ENCODE measurements at places on chromosomes 2 and 18. TPM values are rescaled to one million over a fixed set of nuclear protein-coding genes. Genes with fewer than 3 reads are reported as not detected.

DNA sequence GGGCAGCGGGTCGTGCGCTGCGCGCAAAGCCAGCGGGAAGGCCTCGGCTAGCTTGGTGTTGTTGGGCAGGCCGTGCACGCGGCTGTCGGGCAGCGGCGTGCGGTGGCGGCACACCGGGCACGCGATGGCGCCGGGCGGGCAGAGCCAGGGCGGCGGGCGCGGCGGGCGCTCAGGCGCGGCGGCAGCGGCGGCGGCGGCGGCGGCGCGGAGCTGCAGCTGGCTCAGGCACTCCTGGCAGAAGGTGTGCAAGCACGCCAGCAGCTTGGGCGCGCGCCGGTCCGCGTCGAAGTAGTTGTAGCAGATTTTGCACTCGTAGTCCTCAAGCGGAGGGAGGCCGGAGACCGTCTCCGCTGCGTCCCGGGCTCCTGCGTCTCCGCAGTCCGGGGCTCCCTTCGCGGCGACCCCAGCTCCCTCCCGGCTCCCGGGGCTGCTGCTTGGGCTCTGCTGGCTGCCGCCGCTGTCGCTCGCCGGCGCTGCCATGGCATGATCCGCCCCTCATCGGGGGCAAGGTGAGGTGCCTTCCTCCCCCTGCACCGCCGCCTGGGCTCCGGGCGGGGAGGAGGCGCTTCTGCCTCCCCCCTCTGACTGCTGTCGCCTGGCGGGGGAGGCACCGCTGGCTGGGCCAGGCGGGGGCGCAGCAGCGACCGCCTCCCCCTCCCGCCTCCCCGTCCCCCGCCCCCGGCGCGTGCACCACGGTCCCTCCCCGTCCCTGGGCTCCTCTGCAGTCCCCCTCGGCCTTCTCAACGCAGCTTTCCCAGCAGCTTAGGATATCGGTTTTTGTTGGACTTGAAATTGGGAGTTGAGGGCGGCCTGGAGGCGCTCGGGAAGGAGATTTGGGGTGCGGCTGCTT lies 21.0 kb upstream of the PAX3 start:
- peak; percentile 40 for DNase-seq

- DNase-seq, result no peak
Observed at GRCh38 chr18:35515460-35516130, 17.8 kb upstream of the INO80C start.

DNA sequence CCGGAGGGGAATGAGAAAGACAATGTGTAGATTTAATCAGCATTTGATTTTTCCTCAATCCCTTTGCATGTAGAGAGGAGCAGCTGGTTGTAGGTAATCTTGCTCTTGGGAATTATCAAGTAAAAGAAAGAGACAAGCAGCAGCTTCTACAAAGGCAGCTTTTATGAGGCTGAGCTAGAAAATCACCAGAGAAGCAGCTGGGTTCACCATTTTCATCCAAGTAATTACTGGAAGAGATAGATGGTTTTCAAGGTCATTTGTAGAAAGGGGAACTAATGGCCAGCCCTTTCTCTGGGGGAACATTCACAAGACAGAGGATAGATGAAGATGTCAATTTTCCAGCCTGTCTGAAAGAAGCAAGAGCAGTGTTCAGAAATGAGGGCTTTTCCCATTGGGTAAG lies 113.0 kb downstream of the RND3 start:
- DNase-seq, result no peak

- DNase-seq, result no peak
Observed at GRCh38 chr2:240603081-240603835, 16.7 kb downstream of the CAPN10 start.

DNA sequence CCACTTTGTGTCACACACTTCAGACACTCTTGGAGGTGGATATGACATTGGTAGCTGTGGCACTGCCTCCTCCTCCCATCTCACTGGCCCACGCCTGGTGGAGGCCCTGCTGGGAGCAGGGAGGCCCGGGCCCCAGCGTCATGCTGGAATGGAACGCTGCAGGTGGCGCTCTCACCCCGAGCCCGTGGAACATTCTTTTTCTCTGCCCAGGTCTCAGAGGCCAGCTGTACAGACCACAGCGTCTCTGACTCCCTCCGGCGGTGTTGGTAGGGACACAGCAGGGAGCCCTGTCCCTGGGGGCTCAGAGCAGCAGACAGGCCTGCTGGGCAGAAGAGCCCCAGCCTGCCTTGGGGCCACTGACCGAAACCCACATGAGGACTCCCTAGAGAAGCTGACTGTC lies 218.1 kb downstream of the TWIST2 start:
- DNase-seq, result no peak

DNA sequence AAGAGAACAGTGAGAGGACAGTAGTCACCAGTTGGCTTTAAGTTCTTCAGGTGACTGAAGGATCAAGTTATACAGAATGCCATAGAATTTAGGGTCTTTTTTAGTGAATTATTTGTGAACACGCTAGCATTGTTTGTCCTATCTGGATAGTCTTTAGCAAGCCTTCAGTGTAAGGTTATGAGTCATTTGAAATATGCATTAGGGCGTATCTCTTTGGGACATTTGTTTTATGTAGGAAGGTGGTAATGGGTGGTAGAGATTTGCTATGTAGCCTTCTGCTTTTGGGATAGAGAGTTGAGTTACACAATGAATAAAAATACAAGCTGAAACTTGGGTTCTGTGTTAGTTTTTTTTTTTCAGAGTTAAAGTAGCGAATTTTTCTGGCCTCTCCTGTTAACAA lies 13.0 kb downstream of the ACTR2 start:
- DNase-seq, result no peak

DNA sequence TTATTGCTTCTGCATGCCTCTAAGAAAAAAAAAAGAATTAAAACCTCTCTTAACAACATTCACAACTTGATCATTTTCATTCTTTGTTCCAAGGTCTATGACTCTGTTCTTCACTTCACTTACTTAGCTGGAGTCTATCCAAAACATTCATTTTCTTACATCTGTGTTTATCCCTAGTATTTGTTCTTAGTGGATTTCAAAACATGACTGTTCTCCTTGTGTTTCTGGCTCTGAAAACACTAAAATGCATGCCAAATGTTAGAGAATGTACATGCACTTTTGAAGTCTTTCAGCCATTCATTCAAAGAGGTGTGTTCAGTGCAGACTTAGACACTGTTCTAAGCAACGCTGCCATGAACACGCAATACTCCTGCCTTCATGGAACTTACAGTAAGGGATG lies 138.8 kb downstream of the CNTNAP5 start:
- no peak for DNase-seq

DNA sequence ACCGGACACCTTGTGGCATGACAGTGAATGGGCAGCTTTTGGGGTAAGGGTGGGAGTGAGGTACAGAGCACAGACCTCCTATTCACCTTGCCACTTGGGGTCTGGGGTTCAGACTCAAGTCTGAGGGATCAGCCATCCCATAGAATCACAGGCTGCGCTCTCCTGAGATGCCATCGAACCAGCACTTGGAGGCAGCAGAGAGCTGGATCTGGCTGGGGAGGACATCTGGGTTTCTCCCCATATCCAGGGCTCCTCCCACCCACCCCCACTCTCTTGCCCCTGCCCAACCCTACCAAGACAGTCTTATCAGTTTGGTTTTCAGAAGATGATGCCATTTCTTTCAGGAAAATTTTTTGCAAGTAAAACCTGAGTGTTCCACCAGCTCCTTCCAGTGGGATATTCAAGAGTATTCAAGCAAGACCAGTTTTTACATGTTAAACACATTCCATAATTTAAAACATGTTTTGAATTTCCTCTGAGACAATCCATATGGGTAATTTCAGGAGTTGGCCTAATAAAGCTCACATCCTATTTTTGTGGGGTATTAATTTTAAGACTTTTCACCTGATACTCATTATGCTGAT lies 29.2 kb upstream of the TEX44 start:
- DNase-seq, result peak; percentile 71

DNA sequence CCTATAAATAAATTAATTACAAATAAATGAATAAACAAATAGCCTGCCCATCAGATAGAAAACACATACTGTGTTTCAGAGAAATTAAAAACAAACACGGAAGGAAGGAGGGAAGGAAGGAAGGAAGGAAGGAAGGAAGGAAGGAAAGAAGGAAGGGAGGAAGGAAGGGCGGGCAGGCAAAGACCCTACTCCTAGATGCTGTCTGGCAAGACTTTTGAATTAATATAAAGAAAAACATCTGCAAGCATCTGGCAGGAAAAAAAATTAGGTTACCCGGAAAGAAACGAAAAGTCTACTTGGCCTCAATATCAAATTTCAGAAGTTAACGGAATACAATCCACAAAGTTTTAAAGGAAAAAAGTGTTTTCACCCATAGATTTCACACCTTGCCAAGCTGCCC lies 49.1 kb downstream of the LOXHD1 start:
- DNase-seq, result no peak

DNA sequence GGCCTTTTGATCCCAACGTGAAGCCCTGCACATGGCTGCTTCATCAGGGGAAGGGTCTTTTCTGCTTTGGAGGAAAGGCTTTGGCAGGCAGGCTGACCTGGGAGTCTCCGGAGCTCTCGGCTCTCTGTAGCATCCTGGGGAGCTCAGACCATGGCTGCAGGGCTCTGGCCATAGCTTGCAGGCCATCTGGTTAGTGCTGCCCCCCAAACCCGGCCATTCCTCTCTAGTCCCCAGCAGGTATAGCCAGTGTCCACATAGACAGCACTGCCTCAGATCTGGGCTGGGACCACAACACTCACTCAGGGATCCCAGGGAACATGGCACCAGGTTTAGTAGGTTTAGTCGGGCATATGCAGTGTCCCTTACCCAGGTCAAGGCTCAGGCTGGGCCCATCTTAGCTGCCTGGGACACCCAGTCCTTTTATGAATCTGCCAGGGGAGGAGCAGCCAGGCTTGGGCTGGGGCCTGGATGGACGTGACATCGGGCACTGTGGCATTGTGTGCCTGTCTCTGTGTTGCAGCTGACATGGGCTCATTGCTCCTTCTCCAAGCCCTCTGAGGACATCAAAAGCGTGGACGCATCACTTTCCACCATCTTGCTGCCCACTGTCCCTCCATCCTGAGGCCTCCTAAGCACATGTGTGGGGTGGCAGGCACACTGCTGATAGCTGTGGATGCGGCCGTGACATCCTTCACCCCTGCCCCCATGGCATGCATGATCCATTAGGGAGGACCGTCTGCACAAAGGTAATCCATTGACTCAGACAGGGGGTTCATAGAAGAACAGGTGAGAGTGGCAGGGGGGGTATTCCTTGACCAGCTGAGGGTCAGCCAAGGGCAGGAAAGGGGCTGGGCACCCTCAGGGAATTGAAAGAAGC lies 19.2 kb upstream of the GPR35 start:
- no peak for DNase-seq

DNA sequence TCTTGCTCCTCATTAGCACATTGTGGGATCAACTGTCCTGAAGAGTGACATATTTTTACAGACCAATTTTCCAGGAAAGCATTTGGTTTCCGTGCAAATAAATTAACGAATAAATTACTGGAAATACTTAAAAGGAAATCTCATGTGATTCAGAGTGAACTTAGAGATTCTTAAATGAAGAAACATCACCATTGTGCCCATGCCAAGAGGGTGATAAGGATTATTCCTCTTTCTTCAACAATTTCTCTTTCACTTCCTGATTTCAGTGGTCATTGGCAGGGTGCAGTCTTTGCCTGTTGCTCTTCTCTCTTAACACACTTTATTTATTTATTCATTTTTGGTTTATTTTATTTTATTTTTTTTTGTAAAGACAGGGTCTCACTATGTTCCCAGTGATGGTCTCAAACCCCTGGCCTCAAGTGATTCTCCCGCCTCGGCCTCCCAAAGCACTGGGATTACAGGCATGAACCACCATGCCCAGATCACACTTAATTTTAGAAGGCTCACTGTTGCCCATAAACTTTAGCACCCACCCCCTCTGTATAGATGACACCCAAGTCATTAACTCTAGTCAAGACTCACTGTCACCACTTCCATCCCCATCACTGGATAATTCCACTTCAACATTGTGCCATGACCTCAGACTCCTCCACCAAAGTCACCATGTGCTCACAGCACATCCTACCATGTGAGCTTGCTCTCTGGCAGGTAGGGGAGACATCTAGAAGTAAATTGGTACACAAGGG lies 92.6 kb upstream of the CERS6 start:
- DNase-seq, result no peak

DNA sequence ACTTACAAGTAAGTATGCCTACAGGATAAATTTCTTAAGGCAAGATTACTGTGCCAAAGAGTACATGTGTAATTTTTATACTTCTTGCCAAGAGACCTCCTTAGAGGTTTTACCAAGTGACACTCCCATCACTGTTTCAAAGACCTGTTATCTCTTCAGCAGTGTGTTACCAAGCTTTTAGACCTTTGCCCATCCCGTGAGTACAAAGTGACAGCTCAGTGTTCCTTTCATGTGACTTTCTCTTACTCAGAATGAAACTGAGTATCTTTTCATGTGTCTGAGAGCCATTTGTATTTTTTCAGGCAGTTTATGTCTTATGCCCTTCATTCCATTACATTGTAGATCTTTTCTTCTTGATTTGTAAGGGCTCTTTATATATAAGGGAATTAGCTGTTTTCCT lies 287.5 kb upstream of the SALL3 start:
- no peak for DNase-seq

DNA sequence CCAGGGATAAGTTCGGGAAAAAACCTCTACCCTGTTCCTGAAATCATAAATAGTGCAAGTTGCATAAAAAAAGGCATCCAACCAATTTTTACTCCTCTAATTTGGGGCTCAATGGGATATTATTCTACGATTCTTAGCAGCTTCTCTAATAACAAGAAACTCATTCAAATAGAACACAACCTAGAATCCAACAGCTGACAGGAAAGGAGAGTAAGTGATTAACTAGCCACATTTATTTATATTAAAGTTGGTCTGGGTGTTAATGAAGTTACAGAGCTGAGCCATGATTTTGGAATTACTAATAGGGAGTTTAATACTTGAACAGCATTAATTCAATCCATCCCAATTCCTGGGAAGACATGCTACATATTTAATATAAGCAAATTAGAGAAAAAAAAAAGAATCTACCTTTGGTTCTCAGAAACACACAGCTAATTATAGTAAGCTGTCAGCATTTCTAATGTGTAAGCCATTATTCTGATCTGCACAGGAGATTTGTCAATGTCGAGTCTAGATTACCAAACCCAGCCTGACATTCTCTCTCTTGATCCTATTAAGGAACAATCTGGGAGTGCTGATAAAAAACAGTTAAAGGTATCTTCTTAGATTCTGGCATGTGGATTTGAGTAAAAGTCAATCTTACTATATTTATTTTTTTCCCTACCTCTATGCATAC lies 267.7 kb downstream of the NBAS start:
- no peak for DNase-seq

DNA sequence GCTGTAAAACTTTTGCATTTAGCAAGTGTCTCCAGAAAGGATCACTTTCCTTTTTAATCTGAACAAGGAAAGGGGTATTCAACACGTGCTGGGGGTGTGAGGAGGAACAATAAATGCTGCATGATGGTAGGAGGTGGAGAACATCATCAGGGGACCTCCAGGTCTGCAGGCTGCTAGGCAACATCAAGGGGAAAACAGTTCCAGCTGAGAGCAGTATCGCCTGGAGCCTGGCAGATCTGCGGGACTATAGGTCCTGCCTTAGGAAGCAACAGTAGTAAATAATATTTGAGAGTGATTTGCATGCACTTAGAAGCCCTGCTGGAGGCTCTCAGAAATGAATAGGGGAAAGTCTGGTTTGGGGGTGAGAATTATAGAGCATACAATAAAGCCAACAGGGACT lies 175.6 kb downstream of the SUCLG1 start:
- DNase-seq, result no peak

NXPH2 gene
- not detected for total RNA-seq

NLRC4 gene
- total RNA-seq, result not detected

SGPP2 gene
- not detected for total RNA-seq

NGEF gene
- 0.22 TPM for total RNA-seq

SMPD4 gene
- 9.8 TPM for total RNA-seq

MCM6 gene
- 11.1 TPM for total RNA-seq

IL36RN gene
- total RNA-seq, result not detected

OBSL1 gene
- 13.9 TPM for total RNA-seq

NAT8 gene
- total RNA-seq, result not detected

SIX3 gene
- not detected for total RNA-seq

All from lung microvascular endothelial cell (primary cell).